ENCODE measurements at places on chromosomes 5 and 9.

GRCh38 chr9:71479621-71480020 lies 288.7 kb downstream of the CEMIP2 start:
- DNase-seq, result no peak

DNA sequence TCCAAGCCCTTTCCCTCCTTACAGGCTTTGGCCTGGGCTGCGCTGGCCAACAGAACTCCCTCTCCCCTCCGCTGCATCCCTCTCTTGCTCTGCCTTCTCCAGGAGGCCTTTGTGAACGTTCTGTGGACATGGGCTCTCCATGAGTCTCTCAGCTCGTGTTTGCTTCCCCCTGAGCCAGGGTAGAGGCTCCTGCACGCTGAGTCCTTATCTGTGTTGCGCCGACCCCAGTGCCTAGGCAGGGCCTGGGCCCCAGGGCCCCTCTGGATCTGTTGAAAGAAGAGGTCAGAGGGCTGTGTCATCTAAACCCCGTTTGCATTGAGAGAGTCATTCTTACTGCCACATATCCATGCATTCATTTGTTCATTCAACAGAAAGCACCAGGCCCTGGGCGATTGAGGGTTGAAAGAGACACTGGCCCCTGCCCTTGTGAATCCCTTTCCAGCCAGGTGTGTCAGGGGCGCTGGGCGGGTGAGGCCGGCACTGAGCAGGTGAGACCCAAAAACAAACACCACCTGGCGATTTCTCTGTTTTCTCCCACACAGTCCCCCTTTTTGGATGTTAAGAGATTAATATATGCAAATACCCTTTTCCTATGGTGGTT lies 111.2 kb upstream of the IER5L start:
- no peak for DNase-seq

DNA sequence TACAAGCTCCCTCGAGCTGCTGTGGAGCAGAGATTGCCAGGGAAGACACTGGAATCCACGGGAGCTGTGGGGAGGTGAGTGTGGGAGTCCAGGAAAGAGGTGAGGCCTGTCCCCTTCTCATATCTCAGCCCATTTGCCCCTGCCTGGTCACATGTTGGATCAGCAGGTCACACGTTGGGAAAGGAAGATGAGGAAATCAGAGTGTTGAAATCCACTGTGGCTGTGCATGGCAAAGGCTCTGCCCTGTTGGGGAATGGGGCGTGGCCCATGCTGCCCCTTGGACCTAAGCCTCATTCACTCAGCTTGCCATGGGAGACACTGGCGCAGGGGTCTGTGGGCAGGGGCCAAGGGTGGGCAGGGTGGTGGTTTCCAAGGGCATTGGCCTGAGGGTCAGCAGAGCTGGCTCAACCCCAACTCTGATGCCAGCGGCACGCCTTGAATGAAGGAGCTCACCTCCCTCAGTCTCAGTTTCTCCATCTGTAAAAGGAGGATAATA lies 85.4 kb upstream of the CPEB4 start:
- peak; percentile 67 for DNase-seq

- no peak for DNase-seq
These were observed 52.5 kb downstream of the ANKDD1B start for GRCh38 chr5:75663579-75664284.

- DNase-seq, result no peak
These were observed 39.5 kb downstream of the RASGEF1C start for GRCh38 chr5:180169248-180170105.

DNA sequence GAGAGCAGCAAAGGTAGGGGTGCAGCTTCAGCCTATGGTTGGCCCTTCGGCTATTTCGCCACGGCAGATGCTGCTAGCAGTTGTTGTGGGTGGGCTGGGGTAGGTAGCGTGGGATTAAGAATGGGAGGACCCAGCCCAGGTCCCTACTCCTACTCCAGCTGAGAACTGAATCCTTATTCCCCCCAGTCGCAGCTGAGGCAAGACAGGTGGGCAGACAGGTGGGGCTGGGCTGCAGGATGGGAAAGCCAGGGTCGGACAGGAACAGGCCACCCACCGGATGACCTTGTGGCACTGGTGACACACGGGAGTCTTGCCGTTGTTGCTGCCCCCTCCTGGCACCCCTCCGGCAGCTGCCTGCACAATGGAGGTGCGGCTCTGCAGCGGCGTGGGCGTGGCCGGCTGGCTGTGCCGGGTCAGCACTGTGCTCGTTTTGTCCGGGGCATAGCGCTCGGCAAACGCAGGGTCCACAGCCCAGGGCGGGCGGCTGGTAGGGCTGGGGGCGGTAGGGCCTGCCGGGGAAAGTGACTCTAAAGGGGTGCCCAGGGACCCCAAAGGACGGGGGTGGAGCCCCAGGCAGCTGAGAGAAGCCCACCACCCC lies 8.2 kb downstream of the PDLIM7 start:
- DNase-seq, result no peak

GRCh38 chr5:126680191-126680817 lies 79.6 kb downstream of the PHAX start:
- no peak for DNase-seq

- DNase-seq, result no peak
These were observed 456.0 kb downstream of the RAB3C start for GRCh38 chr5:59038798-59039295.

- no peak for DNase-seq
These were observed 19.2 kb upstream of the TOR1B start for GRCh38 chr9:129783516-129784361.

GRCh38 chr5:171450423-171451331 lies 31.2 kb downstream of the FGF18 start:
- no peak for DNase-seq

- DNase-seq, result no peak
These were observed 12.8 kb downstream of the NOTCH1 start for GRCh38 chr9:136532799-136533774.

- DNase-seq, result no peak
These were observed 49.9 kb upstream of the PPP2CA start for GRCh38 chr5:134275822-134276221.

GRCh38 chr5:157463081-157463480 lies 3.1 kb downstream of the NIPAL4 start:
- DNase-seq, result no peak

DNA sequence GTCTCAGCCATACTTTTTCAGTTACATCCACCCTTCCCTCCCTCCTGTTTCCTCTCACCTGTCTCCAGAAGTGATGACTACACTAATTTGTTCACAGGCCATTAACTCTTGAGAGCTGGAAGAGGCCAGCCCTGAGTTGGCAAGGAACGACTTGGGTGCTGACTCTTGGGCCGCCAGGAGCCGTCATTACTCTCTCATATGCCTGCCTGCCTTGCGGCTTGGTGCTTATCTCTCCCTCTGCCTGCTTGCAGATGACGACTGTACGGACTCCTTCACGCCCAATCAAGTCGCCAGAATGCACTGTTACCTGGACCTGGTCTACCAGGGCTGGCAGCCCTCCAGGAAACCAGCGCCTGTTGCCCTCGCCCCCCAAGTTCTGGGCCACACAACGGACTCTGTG lies 66.1 kb downstream of the PAPPA start:
- peak; percentile 61 for DNase-seq

DNA sequence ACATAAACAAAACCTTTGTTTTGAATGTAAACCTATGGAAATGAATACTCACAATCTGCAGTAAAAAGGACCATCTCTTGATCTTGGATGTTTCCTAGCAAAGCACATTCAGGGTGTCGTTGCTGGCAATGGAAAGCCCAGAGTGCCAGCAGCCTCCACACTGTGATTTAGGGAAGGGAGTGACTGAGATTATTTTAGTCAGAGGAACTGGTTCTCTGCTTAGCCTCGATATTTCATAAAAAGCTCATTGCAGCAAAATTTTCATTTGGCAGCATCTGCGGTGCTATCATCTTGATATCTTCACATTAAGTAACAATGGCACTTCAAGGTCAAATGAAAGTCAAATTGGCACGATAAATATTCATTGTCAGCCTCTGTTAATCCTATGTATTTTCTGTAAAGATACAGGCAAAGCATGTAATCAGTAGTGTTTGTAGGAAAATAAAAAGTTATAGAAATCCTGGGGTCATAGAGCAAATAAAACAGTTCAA lies 116.0 kb downstream of the MACIR start:
- DNase-seq, result no peak

- no peak for DNase-seq
These were observed 159.0 kb downstream of the COL23A1 start for GRCh38 chr5:178431063-178431781.

DNA sequence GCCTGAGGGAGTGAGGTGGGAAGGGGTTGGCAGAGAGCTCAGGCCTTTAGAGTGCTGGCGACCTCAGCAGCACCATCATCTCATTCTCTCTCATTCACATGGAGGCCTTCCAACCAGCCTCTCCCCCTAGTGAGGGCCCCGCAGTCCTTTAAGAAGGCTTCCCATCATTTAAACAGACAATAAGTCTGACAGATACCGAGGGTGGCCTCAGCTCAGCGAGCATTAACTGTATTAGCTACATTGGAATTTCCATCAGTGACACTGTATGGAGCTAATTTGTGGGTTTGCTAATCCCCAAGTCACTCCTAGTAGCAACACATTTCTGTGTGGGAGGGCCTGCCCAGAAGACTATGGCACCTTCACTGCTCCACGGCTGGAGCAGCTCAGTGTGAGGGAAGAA lies 75.8 kb downstream of the INSYN2B start:
- no peak for DNase-seq

DNA sequence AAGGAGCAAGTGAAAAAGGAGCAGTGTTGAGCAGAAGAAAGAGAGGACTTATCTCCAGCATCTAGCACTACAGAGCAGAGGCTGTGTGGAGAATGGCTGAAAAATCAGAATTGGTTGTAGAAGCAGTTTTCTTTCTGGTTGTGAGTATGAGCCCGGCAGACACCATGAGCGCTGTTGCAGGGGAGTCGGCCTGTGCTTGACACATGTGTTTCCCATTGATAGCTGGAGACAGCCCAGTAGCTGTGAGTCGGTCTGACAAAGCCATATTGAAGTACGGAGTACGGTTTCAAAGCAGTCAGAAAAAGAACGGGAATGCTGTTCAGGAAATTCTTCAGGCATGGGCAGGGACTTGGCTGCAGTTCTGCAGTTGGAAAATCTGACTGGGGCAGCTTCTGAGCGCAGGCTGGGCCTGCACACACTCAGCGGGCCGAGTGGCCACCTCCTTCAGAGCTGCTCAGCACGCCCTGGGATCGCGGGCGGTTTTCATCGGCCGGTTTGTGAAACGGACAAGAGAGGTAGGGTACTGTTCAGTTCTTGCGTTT lies at the start of gene SGCD:
Gene SGCD, plus strand, starts transcription at position 447 of the 542 bp plus-strand sequence.
- DNase-seq, result peak; percentile 1

- no peak for DNase-seq
These were observed 439.0 kb upstream of the PTGER4 start for GRCh38 chr5:40240671-40241070.

DNA sequence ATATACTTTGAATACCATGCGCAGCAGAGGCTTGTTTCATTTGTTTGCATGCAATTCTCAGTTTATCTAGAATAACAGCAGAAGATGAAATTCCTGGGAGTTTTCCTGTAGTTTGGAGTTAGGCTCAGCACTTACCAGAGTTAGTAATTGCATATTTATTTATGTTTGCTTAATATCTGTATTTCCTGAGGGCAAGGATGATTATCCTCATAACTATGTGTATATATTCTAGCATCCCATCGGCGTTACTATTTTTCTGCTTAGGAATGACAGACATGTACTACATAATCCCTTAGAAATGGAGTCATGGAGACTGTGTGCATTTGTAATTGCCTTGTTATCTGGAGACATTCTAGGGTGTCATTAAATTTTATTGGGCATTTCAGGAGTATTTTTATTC lies 1184.8 kb downstream of the DTWD2 start:
- no peak for DNase-seq

DNA sequence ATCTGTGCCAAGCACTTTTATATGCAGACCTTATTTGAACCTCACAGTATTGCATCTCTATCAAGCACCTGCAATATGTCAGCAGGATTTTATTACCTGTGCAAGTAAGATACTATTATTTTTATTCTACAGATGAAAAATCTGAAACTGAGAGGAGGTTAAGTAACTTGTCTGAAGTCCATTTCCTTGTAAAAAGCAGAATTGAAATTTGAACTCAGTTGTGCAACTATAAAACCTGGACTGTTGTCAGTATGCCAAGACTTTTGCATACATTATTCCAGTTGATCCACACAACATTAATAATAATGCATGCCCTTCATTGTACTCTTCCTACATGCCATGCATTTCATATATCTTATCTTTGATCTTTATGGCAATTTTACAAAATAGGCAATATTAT lies 82.2 kb upstream of the BRINP1 start:
- DNase-seq, result no peak

GRCh38 chr5:17802256-17802655 lies 168.0 kb downstream of the TAF11L14 start:
- no peak for DNase-seq

DNA sequence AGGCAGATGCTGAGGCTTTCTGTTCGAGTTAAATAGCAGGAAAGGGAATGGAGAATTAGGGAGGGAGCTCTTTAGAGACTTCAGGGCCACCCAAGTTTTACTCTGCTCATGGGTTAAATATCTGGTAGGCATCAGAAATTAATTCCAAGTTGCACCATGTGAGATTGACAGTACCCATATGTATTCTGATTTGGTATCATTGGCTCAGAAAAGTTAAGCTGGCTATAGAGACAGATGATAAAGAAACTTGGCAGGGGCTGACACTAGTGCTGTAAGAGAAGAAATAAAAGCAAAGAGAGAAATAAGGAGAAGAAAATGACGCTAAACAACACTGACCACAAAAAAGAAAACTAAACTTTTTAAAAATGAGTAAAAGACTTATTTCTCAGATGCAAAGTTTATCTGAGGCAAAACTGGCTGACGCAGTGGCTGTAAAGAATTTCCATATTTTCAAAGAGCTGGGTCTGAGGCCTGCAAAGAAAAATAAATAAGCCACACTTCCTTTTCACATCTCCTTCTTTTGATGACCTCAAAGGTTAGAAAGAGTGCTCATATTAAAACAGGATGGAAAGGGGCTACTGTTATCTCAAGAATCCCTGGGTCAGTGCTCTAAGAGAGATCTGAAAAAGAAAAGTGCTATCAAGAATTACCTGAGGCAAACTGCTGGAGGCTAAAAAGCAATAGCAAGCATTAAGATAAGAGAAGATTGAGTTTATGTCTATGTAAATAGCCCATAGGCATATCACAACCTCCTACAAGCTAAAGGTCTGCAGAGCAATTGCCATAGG lies 399.0 kb upstream of the MEF2C start:
- DNase-seq, result no peak

- DNase-seq, result no peak
These were observed 14.0 kb downstream of the OLFML2A start for GRCh38 chr9:124790801-124791505.

All from epithelial cell of proximal tubule (primary cell).